ENCODE measurements at places on chromosomes 5 and 9. TPM values are rescaled to one million over a fixed set of nuclear protein-coding genes. Genes with fewer than 3 reads are reported as not detected.
A peak's percentile ranks its signal among the peaks of the same experiment; 100 is the strongest.

DNA sequence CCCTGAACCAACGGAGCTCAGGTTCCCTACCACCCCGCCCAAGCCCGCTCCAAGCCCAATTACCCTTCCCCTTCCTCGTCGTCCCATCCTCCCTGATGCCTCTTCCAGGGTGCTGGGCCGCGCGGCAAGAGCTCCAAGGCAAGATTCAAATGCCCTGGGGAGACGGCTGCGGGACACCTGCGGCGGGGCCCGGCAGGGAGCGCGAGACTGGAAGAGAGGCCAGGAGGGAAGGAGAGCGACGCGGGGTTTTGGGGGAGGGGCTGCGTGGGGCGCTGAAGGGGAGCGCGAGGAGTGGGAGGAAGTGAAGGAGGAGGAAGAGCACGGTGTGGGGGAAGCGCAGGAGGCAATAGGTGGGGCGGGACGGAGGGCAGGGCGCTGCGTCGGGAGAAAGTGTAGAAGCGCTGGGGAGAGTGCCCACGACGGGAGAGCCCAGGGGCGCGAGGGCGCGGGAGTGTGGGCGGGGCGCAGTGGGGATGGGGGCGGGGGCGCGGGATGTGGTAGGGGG, 975 bp upstream of the NXNL2 start:
- peak; percentile 68 for DNase-seq

DNA sequence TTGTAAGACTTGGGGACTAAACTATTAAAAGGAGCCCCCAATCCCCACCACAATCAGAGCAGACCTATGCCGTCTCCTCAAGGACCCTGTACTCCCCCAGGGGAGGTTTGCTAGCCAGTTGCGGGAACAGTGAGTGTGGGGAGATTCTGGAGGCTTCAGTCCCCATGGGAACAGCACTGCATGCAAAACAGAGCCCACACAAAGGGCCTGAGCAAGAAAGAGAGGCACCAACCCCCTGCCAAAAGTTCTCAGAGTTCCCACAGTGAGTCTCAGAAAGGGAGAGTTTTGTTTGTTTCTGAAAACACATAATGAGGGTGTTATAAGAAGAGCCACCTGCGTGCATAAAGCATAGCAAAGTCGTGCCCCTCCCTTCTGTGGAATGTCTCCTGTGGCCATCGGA, 56.6 kb downstream of the CFAP90 start:
- DNase-seq = no peak

PRR16 gene
- 0.13 TPM for total RNA-seq

- DNase-seq = no peak
These were observed 782.6 kb downstream of the TLE1 start for GRCh38 chr9:80906728-80907127.

- no peak for DNase-seq
These were observed 3.1 kb downstream of the CCDC183 start for GRCh38 chr9:136799079-136799853.

HOMER1 gene
- total RNA-seq = 36.0 TPM

- DNase-seq = no peak
These were observed 270.5 kb downstream of the DMRT2 start for GRCh38 chr9:1320607-1321195.

IFNA8 gene
- total RNA-seq = not detected

DNA sequence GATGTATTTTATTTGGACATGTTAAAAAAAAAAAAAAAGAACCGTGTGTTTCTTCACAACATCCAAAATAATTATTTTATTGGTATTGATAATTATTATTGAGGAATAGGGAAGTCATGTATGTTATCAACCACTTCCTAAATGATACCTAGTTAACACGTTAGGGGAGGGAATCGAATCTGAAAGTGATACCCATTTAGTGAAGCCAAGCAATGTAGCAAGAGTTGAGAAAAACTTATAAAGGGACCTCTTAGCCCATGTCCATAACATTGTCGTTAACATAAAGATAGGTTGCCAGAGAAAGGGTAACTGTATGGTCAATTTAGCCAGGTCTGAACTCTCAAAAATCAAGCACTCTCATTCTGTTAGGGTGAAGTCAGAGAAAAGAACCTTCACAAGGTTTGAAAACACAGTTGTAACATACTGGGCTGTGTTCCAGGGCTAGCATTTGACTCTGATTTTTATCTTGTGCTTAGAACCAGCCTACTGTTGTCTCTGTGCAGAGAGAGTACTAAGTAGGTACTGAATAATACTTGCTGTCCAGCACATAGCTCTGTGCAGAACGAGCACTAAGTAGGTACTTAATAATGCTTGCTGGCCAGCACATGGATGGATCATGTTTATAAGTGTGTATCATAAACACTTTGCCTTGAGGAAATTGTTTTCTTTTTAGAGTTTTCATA, 60.4 kb downstream of the GHR start:
- DNase-seq = no peak

GRCh38 chr9:109903515-109904138, 123.6 kb downstream of the PALM2AKAP2 start:
- peak; percentile 58 for DNase-seq

DNA sequence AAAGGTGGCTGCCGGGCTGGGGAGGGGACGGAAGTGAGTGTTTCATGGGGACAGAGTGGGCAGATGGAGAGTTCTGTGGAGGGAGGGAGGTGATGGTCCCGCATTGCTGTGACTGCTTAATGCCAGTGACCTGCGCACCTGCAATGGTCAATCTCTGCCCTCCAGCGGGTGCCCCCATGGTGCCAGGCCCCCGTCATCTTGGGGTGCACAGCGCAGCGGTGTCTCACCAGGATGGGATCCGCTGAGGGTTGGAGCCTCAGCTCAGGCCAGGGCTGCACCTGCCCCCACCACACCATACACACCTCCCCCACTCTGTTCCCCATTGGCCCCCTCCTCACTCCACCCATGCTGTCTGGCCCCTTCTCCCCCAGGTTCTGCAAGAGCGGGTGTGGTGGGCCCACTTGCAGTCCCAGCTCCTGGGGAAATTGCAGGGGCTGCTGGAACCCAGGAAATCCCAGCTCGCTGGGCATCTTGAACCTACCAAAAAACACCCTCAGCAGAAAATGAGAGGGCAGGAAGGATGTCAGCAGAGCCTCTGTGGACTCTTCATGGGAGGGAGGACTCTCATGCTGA, 12.1 kb upstream of the CAMSAP1 start:
- no peak for DNase-seq

DNA sequence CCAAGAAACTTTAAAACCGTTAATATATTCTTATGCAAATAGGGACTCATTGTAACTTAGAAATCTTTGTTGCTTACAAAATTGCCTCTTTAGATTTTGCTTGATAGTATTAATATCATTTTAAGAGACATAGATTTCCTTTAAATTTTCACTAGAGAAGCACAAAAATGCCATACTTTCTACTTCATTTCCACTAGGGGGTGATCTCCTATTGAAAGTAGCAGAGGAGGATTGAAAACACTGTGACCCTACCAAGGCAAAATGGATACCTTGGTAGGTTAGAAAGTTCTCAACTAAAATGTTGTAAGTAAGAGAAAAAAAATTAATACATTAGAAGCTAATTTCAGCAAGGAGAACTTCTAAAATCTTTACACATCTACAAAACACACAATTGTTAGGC, 204.9 kb downstream of the CHSY3 start:
- no peak for DNase-seq
